ENCODE measurements at places on chromosomes 16 and 17.

- DNase-seq, result no peak
Observed at GRCh38 chr17:66925811-66926500, 38.6 kb upstream of the CACNG4 start.

GRCh38 chr17:50185631-50186471 lies 15.6 kb downstream of the COL1A1 start:
- DNase-seq, result no peak

DNA sequence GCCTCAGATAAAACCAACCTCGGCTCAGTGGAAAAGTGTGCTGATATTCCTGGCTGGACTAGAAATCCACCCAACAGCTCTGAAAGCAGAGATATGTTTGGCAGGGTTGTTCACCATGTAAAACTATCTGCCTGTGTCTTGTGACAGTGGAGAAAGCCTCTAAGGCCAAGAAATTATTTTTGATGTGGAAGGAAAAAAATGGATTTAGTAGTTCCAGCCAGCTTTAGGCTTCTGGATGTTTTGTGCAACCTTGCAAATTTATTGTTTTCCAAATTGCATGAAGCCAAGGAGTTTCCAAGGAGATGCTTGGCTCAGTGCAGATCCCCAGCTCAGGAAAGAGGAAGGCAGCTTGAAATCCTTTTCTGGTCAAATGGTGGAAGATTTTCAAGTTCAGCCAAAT lies 31.6 kb downstream of the TEKT5 start:
- no peak for DNase-seq

DNA sequence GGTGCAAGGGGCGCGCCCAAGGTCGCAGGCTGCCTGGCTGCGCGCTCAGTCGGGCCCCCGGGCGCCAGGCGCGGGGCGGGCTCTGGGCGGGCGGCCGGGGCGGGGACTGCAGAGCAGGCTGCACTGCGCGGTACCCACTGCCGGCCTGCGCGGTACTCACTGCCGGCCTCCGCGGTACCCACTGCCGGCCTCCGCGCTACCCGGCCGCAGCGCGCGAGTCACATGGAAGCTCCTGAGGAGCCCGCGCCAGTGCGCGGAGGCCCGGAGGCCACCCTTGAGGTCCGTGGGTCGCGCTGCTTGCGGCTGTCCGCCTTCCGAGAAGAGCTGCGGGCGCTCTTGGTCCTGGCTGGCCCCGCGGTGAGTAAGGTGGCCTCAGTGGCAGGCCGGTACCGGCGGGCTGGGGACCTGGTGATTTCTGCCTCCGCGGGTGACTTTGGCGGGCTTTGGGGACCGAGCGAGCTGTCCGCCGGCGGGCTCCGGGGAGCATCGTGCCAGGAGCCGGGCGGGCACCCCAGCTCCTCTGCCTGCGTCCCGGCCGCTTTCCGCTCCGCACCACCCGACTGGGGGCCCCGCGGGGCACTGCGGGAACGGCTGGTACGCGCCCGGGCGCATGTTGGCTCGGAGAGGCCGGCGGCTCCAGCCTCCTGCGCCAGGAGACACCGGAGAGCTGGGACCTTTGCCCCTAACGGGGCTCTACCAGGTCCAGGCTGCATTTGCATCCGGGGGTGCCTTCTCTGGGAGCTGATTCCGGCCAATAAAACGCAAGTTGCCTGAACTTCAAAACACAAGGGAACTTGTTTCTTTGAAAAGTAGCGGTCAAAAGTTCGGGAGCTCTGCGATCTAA lies at the start of gene SLC47A1:
TSS of gene SLC47A1 (plus strand) at position 137 of the 844 bp plus-strand sequence. CDS start at position 223, 86 bp downstream.
- peak; percentile 44 for DNase-seq

DNA sequence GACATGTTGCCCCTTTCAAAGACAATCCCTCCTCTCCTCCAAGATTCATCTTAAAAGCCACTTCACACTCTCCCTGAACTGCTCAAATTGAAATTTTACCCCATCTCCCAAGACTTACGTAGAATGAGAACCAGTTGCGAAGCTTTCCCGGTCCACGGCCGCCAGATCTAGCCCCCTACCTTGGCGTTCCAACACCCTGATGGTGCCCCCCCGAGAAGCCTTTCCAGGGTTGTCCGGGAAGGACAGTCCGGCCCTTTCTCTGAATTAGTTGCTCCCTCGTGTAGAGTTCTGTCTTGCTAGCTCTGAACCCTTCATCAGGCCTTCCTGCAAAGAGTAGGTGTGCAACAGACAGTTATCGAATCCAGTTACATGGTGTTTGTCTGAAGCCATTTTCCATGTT lies 60.0 kb upstream of the DNAH17 start:
- no peak for DNase-seq

DNA sequence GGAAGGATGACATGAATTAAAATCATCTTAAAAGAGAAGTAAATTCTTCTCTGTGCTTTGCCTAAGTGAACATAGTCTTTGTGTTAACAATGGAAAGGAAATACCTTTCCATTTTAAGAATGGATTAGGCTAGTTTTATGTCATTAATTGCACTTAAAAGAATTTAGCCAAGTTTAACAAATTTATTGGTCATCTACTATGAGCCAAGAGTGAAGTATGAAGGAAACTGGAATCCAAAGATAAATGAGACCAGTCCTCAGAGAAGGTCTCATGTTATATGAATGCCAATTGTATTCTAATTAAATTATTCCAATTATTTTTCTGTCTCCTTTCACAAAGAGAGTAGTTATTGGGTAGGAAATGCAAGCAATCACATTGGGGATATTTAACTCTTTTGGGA lies 741.3 kb upstream of the SOX9 start:
- no peak for DNase-seq

GRCh38 chr16:77439106-77439505 lies 4.3 kb upstream of the ADAMTS18 start:
- no peak for DNase-seq

GRCh38 chr17:43814714-43815113 lies 18.2 kb downstream of the MPP3 start:
- DNase-seq, result no peak

DNA sequence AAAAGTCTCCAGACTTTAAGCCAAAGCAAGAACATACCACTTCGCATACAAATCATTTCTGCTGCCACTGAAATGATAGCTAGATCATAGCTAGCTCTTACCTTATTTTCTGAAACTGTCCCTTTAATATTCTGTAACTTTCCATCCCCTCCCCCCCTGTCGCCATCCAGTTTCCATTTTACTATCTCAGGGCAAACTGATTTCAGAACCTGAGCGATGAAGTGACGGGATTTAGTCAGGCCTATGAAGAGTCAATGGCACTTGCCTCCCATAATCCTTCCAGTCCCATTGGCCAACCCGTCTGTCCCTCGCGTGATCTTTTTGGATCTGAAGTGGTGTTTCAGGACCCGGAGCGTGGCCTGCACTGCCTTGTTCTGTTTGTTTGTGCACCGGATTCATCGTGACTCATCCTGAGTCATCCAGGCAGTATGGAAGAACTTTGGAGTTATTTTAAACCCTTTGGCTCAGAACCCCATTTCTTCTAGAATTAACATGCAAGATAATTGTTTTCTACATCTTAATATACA lies 199.8 kb upstream of the CHMP6 start:
- peak; percentile 71 for DNase-seq

DNA sequence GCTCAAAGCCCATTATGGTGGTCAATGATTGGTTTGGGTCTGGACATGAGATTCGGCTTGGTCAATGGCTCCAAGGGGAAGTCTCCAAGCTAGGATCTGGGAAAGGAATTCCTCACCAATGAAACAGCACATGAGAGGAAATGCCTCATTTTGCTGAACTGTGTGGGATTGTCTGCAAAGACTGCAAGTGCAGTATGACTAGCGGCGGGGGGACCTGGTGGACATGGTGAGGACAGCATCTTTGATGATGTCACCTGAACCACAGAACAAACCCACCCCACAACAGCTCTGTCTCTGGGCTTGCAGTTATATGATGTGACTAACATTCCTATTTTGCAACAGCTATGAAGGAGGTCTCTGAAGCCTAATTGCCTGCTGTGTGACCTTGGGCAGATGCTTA lies 50.6 kb upstream of the NKD1 start:
- no peak for DNase-seq

DNA sequence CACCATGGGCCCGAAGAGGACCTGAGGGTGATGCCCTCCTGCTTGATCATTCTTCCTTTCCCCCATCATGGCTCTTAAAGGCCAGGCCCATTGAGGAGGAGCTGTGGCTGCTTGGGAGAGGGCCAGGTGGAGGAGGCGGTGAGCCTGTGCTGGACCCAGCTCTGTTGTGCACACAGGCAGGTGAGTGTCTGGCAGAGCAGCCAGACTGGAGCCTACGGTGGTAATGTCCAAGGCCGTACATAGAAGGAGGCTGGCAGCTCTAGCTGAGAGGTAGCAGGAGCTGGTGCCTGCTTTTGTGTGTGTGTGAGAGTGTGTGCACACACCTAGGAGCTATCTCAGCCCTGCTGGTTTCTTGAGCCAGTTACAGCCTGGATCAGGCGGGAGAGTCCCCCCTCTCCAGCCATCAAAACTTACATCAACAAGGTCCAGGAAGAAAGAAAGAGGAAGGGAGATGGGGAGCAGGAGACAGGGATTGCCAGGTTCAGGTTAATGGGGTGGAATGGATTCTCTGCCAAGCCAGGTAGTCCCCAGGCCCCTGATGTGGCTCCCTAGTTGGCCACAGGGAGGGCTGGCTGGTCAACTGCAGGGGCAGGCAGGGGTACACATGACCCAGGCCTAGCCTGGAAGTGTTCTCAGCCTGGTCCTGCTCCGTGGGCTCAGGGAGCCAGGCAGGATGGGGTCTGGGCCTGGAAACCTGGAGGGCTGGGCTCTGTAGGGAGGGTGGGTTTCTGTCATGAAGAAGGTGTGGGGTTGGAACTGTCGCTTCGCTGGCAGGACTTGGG lies 107.1 kb downstream of the RAP1GAP2 start:
- no peak for DNase-seq

DNA sequence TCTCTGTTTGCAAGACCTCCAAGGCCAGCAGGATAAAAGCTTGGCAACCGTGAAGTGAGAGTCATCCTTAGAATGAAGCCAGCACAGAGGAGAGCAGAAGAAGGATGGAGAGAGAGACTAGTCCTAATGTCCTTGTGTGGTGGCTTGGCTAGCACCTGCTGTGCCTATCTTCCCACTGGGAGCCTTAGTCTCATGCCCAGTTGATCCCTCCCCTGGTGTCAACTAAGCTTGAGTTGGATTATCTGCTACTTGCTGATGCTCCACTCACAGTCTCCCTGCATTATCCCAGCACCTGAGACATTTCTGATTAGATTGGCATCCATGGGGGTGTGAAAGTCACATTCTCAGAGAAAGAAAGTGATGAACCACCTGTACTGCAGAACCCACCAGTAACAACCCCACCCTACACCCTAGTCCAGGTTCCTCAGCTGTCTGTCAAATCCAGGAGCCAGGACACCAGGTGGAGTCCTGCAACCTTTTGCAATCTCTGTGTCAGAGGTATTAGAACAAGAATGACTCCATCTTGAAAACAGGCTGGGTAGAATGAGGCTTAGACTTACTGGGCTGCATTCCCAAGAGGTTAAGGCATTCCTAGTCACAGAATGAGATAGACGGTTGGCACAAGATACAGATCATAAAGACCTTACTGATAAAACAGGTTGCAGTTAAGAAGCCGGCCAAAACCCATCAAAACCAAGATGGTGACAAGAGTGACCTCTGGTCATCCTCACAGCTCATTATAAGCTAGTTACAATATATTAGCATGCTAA lies 460.2 kb upstream of the C16orf82 start:
- no peak for DNase-seq

- DNase-seq, result no peak
Observed at GRCh38 chr16:67390816-67391423, 2.4 kb downstream of the TPPP3 start.

GRCh38 chr17:42442196-42442565 lies 16.5 kb upstream of the ATP6V0A1 start:
- DNase-seq, result no peak

DNA sequence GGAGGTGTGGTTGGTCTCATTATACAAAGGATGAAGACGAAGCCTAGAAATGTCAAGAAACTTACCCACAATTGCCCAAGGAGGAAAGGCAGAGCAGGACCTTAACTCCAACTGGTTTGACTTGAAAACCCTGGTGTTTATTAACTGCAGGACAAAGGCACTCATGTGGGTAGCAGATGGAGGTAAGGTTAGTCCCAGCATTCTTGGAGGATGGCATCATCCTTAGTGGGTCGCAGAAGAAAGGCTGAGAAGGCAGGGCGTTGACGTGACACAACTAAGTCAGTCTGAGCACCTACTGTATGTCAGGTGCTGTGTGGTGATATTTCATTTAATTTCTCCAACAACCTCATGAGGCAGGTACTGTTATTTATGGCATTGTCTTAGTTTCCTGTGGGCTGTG lies 101.3 kb downstream of the HAPSTR1 start:
- no peak for DNase-seq

DNA sequence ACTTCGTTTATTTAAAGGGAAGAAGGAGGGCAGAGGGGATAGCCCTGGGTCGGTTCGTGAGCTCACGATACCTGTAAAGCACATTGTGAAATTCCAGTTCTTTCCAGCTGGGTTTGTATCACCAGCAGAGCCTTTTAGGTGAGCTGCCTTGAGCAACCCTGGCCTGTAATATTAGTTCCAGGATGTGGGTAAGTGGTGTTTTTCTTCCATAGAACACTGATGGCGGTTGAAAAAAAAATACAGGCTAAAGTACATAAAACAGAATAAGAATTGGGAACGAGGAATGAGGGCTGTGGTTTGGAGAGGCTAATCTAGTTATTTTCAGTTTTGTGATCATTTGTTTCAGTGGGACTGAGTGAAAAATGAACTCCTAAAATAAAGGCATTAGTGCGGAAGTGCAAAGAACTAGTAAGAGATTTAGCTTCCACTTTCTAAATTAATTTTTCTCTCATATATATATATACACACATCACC lies 20.6 kb downstream of the HS3ST3B1 start:
- DNase-seq, result no peak

- no peak for DNase-seq
Observed at GRCh38 chr17:43784068-43784467, 3.8 kb downstream of the CFAP97D1 start.

DNA sequence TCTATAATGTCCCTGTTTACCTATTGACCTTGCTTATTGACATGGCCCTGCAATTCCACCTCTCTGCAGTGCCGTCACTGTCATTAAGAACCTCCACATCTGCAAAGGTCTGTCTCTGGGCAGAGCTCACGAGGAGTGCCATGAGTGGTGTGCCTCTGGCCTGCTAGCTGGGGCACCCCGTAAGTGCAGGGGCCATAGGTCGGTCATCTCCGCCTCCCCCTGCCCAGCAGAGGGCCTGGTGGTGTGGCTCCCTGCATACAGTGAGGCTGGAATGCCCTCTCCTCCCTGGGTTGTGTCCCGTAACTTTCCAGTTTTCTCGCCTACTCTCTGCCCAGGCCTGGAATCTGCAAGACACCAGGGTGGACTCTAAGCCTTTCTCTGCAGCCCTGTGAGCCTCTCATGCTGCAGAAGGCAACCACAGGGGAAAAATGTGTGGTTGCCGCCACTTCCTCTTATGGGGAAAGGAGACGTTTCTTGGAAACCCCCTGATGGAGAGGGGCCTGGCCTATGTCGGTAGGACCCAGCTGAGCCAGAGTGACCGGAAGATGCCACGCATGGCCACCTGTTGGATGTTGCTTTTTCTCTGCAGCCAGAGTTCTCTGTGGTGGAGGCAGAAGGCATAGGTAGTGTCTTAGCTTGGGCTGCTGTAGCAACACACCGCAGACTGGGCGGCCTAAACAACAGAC lies 2.7 kb upstream of the SNX20 start:
- peak; percentile 74 for DNase-seq

DNA sequence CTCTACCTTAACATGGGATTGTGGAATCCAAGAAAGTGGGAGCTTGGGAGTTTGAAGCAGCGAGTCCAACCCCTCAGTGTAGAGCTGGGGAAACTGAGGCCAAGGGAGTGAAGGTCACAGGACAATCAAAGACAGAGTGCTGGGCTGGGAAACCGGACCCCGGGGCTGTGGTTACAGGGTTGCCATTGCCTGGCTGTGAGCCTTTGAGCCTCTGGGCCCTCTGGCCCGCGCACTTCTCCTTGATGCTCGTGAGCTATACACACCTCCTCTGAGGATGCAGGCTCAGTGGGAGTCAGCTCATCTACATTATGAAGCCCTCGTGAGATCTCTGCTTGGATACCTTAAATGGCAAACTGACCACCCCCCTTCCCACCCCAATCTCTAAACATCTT lies 2.1 kb downstream of the ABCC3 start:
- DNase-seq, result no peak
